ENCODE measurements at places on chromosomes 3 and 15.

- DNase-seq, result no peak
Measured at GRCh38 chr3:156483002-156483401, 71.9 kb downstream of the SSR3 start.

- no peak for DNase-seq
Measured at GRCh38 chr3:120370463-120370862, 21.3 kb upstream of the LRRC58 start.

DNA sequence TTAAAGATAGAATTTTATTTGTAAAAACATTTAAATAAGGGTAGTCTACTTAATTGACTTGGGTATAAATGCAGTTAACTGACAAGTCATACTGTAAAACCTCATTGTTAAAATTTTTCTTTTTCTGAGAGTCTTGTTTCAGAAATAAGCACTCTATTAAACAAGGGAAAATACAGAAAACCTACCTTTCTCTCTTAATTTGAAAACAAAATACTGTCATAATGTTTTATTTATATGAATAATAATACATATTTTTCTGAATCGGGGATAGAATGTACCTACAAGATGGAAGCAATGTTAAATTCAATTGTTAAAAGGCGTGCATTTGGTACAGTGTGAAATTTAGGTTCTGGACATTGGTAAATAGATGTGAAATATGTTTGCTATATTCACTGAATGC, 17.8 kb downstream of the ZIC1 start:
- DNase-seq, result peak; percentile 17

- DNase-seq, result no peak
Measured at GRCh38 chr15:78938658-78939488, 6.0 kb downstream of the CTSH start.

DNA sequence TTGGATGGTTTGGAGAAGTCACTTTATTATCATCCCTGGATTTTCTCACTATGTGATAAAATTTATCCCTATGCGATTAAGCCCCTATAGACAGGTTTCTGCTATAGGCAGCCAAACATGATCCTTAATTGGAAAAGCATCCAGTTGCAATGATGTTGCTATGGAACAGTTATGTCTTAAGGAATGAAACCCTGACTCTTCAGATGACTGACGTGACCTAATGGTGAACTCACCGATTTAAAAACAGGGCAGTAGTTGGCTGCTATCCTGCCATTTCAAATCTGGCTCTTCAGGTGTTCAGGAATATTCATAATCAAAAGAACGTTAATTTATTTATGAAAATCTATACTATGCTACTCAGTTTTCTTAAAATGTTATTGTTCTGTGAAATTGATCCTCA, 106.8 kb upstream of the ROBO1 start:
- no peak for DNase-seq

DNA sequence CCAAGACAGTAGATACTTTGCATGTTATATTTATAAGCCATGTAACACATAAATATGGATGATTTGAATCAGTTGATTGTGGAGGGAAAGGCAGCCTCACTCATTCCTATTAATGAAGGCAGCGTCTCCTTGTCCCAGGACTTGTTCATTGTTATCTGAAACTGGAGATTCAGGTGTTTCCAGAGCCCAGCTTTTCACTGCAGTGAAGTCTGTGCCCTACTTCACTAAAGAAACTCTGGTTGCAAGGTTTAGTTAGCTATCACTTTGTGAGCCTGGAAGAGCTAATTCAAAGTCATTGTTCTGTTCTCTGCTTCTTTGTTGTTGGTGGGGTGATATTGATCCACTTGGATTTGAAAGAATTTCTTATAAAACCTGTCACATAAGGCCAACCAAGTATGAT, 9.8 kb downstream of the NR2C2 start:
- no peak for DNase-seq

GRCh38 chr15:89829616-89830440, 15.2 kb upstream of the ANPEP start:
- DNase-seq, result no peak

- DNase-seq, result no peak
Measured at GRCh38 chr3:10321630-10322351, 879 bp upstream of the SEC13 start.

- DNase-seq, result no peak
Measured at GRCh38 chr3:78888635-78889034, 879.2 kb downstream of the ROBO1 start.

DNA sequence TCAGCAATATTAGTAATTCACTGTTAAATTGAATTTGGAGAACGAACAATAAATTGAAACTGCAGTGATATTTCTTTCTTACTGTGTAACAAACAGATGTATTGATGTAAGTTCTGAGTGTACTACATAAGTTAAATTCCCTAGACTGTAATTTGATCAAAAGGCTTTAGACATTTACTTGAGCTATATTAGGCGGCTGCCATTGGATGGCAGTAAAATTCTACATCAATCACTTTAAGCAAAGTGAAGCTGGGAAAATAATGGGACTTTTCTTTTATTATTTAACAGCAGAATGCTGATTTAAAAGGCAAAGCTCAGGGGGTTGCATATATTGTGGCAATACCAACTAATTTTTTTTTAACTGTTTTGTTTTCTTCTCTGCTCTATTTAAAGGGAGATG, 212.6 kb upstream of the PLSCR5 start:
- DNase-seq, result peak; percentile 79

- peak; percentile 61 for DNase-seq
Measured at GRCh38 chr3:8972639-8973038, 9.4 kb upstream of the RAD18 start.

GRCh38 chr15:57780471-57780870, 74.0 kb downstream of the POLR2M start:
- DNase-seq, result no peak

GRCh38 chr3:46874430-46874829, 3.1 kb upstream of the PTH1R start:
- DNase-seq, result peak; percentile 51

- DNase-seq, result no peak
Measured at GRCh38 chr3:5151586-5151985, 29.5 kb downstream of the ARL8B start.

- peak; percentile 32 for DNase-seq
Measured at GRCh38 chr3:143067201-143067600, 52.4 kb upstream of the CHST2 start.

DNA sequence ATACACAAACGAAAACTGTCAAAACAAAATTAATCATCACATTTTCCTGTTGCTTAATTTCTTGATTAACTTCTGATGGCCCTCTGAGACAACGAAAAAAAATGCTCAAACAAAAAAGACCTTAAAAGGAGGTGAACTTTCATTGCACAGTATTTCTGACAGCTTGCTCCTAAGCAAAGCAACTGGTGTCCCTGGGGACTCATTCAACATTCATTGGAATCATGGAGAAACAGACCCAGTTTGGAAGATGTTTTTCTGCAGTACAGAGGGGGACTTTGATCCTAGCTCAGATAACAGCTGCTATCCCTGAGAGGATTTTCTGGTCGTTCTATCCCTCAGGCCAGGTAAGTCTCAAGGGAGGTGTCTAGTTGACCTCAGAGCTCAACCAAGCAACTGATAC, 378.7 kb upstream of the ATP11B start:
- DNase-seq, result peak; percentile 2

- DNase-seq, result peak; percentile 83
Measured at GRCh38 chr3:59774634-59775033, 724.8 kb upstream of the CFAP20DC start.

DNA sequence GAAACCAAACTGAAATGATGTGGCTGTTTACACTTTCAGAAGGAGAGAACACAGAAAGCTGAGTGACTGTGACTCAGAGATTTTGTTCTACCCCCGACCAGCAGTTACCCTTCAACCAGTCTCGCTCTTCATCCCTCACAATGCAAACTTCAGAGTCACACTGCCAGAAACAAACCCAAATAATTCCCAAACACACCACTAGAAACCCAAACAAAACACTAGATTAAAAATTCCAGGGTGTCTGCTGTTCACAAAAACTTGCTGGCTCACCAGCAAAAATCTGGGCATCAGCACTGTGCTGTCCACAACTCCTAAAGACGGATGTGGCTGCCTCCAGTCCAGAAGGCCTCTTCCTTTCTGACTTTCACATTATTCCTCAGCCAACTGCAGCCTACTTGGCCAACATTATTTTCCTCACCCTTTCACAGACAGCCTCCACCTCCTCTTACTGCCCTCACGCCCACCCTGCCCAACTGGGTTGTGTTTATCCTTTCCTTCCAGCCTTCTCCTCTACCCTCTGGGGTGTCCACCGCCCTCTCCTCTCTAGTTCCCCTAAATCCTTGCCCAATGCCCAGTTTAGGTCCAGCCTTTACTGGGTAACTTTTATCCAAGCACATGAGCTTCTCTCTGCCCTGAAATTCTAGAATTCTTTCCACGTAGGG, 71.4 kb downstream of the MECOM start:
- no peak for DNase-seq

DNA sequence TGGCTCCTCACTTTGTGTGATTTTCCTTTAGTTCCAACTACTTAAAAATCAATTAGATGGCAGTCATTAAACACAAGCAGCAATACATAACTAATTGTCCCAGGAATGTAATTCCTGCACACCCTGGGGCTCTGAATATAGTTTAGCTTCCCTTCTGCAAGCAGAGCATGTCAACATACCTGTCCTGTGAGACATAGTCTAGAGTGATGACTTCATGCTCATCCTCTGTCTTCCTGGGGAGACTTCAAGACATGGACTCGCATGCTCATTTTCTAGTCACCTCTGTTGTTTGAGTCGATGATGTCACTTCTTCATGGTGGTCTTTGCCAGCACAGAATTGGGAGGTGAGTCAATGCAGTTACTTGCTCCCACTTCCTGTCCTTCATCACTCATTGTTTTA, 15.7 kb downstream of the C3orf52 start:
- DNase-seq, result peak; percentile 95
